ENCODE measurements at places on chromosomes 1 and 21.

DNA sequence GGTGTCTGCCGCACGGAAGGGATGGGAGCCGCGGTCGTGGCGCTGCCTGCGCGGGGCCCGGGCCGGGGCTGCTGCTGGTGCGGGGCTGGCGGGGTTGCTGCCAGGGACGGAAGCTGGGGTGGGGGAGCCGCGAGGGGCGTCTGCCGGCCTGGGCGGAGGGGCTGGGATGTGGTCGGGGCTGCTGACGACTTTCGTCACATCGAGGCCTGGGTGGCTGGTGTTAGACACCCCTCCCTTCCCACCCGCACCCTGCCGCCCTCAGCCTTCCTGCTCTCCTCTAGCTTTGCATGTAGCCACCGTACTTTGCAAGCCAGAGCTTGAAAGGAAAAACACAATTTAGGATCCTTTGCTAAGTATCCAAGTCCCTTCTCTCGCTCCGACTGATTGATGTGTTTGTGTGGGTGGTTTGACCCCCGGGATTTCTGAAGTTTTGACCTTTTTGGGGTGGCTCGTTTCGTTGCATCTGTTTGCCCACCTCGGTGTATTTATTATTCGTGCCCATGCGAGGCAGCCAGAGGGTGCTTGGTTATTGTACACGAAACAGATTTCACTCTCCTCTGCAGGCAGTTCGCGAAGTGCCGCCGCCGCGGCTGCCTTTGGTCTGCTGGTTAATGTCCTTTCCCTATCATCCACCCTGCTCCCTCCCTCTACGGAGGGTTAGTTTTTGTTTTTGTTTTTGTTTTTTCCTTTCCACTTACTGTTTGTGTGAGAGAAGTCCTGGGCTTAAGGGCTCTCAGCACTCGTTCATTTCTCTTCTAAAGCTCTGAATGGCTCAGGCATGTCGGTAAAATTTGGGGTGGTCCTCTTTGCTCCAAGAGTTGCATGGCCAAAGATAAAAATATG, 868 bp downstream of the C1orf21 start:
- DNase-seq, result peak; percentile 39

- DNase-seq, result no peak
These were observed at the start of gene IL22RA1 for GRCh38 chr1:24142546-24143534. Gene IL22RA1 (minus strand): TSS chr1:24143140. CDS start chr1:24143082, 58 bp downstream.

- no peak for DNase-seq
These were observed 184.6 kb upstream of the JUN start for GRCh38 chr1:58968360-58968952.

GRCh38 chr1:101363891-101364318, 127.1 kb downstream of the S1PR1 start:
- DNase-seq, result no peak

DNA sequence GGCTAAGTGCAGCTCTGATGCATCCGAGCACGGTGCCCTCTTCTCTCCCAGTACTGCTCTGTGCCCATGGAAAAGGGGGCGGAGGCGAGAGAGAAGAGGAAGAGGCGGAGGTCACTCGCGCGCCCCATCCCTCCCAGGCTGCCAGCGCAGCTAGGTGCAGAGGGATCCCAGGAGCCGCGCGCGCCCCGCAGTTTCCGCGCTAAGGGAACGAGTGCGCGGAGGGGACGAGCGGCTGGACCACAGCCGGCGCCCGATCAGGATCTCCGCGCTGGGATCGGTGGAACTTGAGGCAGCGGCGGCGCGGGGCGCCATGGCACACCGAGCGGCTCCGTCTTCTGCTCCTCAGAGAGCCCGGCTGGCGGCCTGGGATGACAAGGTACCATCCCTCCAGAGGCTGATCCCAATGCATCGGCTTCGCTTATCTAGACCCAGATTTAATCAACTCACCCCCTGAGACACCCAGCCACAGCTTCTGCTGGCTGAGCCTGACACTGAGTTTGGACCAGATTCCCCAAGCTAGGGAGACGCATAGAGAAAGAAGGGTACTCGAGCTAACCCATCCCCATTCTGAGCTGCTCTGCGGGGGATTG, at the start of gene PTGFR:
PTGFR (plus strand) TSS at position 114 of the 590 bp plus-strand sequence. CDS start 1,770 bp downstream, outside the sequence.
- no peak for DNase-seq

DNA sequence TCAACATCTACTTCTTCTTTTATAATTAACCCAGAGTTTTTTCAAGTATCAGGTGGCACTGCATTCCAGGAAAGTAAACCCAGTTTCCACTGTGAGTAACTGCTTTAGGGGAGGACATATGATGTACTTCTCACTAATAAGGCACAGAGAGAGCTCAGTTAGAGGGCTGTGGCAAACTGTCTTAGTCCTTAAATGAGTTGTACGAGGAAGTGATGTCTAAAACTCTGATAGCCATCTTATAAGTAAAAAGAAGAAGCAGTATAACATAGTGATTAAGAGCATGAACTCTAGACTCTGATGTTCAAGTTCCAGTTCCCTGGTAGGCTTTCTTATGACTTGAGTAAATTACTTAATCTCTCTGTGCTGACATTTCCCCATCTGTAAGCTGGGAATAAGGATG, 58.7 kb upstream of the PTGS2 start:
- no peak for DNase-seq

DNA sequence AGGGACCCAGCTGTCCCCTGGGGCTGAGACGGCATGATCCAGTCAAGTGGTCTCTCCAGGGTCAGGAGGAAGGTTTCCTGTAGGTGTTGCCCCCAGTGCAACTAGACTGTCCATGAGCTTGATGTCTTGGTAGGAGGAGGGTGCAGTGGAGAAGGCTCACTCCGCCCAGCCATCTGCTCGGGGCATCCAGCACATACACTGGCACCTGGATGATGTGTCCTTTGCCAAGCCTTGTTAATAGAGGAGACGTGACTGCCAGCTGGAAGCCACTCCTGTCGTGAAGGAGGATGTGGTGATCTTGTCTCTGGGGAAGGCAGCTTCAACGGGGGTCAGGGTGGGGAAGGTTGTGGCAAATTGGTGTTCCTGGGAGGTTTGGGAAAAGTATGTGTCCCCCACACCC, 6.2 kb downstream of the DISP3 start:
- DNase-seq, result no peak

- DNase-seq, result no peak
These were observed 948 bp downstream of the PRUNE1 start for GRCh38 chr1:151009206-151009587.

GRCh38 chr1:3674100-3675094, 22.1 kb downstream of the TP73 start:
- no peak for DNase-seq

GRCh38 chr1:63642901-63643300, 49.7 kb downstream of the PGM1 start:
- DNase-seq, result no peak

GRCh38 chr1:160007577-160008200, 24.1 kb downstream of the PIGM start:
- no peak for DNase-seq

DNA sequence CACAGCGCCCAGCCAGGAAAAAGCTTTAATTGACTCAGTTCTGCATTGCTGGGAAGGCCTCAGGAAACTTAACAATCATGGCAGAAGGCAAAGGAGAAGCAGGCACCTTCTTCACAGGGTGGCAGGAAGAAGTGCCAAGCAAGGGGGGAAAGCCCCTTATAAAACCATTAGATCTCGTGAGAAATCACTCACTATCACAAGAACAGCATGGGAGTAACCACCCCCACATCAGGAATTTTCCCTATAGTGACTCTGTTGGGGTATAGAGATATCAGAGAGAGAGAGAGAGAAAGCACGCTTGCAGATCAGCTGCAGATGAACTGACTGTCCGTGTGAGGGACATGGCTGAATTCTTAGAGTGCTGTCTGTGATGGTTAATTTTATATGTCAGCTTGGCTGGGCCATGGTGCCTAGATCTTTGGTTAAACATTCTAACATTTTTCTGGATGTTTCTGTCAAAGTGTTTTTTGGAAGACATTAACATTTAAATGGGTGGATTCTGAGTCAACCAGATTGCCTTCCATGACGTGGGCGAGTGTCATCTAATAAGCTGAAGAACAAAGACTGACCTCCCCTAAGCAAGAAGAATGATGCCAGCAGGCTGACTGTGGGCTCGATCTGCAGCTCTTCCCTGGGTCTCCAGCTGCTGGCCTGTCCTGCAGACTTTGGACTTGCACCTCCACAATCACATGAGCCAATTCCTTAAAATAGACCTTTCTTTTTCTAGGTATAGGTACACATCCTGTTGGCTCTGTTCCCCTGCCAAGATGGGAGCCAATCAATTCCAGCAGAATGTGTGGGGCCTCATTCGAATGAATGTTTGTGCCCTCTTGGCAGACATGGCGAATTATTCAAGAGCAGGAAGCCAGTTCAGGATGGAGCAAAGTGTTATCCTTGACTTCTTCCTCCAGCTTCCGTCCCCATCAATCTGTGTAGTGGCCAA, 21.4 kb upstream of the CPT2 start:
- no peak for DNase-seq

DNA sequence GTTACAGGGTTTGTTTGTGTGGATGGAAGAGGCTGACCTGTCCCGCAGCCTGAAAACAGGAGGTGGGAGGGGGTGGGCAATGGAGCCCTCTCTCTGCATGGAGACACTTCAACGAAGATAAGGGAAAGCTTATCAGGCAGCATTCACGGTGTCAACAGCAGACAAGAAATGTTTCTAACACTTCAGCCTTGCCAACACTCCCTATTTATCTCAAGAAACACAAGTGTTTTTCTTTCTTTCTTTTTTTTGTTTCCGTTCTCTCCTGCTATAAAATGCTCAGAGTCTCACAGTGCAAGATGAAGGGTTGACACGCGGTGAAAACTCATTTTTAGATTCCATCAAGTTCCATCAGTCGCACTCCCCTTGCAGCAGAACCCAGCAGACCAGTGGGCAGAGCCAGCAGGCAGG, 594.4 kb downstream of the MATN1 start:
- DNase-seq, result no peak

DNA sequence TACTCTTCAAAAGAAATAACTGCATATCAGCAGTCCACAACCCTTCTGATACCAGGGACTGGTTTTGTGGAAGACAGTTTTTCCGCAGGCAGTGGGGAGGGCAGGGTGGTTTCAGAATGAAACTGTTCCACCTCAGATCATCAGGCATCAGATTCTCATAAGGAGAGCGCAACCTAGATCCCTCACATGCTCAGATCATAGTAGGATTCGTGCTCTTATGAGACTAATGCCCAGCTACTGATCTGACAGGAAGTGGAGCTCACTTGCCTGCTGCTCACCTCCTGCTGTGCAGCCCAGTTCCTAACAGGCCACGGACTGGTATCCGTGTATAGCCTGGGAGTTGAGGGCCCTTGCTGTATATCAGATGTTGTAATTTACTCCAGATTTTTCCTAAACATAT, 11.5 kb downstream of the RO60 start:
- peak; percentile 70 for DNase-seq

DNA sequence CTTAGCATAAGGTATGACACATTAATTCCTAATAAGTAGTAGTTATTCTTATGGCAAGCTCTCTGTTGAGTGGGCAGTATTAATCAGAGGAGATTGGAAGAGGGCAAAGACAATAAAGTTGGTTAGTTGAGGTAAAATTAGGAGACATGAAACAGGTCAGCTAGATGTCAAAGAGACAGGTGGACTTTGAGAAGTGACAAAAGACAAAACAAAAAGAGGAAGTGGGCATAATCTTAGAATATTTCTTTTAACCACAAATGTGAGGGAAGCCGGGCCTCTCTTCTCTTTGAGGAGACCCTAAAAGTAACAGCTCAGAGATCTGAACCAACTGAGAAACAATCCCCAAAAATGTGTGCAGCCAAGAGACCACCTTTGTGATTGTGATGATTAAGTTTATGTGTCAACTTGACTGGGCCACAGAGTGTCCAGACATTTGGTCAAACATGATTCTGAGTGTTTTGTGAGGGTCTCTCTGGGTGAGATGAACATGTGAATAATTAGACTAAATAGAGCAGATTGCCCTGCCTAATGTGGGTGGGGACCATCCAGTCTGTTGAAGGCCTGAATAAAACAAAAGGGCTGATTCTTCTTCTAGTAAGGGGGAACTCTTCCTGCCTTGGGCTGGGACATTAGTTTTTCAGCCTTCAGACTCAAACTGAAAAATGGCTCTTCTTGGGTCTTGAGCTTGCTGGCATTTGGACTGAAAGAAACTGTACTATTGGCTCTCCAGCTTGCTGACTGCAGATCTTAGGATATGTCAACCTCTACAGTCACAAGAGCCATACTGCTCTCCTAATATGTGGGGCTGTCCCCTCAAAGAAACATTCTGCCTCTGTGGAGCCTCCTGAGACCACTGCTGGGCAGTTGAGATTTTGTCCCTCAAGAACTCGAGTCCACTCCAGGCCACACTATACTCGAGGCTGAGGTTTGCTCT, 40.0 kb downstream of the FCRL5 start:
- no peak for DNase-seq

- DNase-seq, result no peak
These were observed 246.9 kb downstream of the GRIK3 start for GRCh38 chr1:36787312-36787913.

DNA sequence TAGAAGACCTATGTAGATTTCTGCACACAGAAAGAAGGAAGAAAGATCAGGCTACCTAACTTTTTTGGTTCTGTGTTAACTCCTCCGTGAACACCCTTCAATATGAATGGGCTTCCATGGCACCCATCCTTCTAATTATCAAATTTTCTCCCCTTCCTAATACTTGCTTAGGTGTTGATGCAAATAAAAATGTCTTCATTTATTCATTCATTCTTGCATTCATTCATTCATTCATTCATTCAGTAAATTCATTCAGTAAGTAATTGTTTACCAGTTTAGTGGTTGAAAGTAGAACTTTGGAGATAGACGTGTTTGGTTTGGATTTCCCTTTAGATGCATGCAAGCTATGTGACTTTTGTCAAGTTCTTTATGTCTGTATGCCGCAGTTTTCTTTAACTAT, 4.6 kb downstream of the CHI3L2 start:
- no peak for DNase-seq

All from WERI-Rb-1 (cell line).